CD4-positive, CD25-positive, alpha-beta regulatory T cell (primary cell): ENCODE measurements at places on chromosomes 16 and 17. TPM values are rescaled to one million over a fixed set of nuclear protein-coding genes. Genes with fewer than 3 reads are reported as not detected.

VMO1 gene
- total RNA-seq = not detected

TLCD1 gene
- 1.3 TPM for total RNA-seq

YBX2 gene
- not detected for total RNA-seq

DNA sequence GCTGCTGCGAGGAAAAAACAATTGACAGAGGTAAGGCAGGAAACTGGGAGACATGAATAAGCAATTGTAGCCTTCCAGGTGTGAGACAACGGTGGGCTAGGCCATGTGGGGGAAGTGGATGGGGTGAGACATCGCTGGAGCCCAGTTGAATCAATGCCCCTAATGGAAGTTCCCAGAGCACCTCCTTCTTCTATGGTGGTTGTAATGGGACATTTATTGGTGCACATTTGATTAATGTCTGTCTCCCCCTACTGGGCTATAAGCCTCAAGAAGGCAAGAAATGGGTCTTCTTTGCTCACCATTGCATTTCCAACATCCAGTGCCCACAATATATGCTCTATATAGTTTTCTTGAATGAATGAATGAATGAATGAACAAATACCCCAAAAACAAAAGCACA, 22.7 kb upstream of the CD300E start:
- no peaks in the 10 kb centered on the region for H3K4me1 ChIP-seq
- no peaks in the 10 kb centered on the region for H3K36me3 ChIP-seq
- peaks cover 26% of the 10 kb centered on the region for H3K27me3 ChIP-seq
- no peak overlapping the region for H3K4me3 ChIP-seq

DNA sequence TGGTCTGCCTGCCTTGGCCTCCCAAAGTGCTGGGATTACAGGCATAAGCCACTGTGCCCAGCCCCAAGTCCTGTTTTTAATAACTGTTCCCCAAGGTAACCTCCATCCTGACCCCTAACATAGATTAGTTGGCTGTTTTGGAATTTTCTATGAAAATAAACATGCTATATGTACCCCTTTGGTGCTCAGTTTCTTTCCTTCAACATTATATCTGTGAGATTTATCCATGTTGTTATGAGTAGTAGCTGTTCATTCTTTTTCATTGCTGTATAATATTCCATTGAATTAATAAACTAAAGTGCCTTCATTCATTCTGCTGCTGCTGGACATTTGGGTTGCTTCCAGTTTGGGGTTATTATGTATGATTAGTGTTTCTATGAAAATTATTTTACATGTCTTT, 26.3 kb upstream of the FMNL1 start:
- H3K27ac ChIP-seq = no peak overlapping the region
- peaks cover 5% of the 10 kb centered on the region for H3K4me1 ChIP-seq
- no peak overlapping the region for H3K4me3 ChIP-seq
- no peaks in the 10 kb centered on the region for H3K36me3 ChIP-seq
- DNase-seq = no peak

- H3K4me3 ChIP-seq = peak overlapping the region; percentile 35
- H3K27me3 ChIP-seq = peaks cover 41% of the 10 kb centered on the region
- H3K27ac ChIP-seq = no peak overlapping the region
- H3K4me1 ChIP-seq = peaks cover 22% of the 10 kb centered on the region
- peak; percentile 6 for DNase-seq
Measured at GRCh38 chr17:58756246-58757161, 850 bp downstream of the PPM1E start.

DNA sequence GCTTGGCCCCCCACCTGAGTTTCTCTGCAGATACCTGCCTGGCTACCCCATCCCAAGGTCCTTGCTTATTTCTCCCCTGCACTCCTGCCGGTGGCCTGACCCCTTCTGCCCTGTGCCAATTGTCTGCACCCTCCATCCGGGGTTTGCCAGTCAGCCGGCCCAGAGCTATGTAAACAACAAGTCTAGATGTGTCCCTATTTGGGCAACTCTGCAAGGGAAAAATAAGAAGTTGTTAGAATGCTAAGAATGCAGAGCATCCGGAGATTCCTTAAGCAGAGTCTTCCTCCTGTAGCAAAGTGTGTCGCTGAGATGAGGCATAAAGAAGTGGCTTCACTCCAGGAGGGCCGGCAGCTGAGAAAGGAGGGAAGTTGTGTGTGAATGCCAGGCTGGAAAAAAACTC, 46.6 kb downstream of the RGS9 start:
- H3K27ac ChIP-seq = no peak overlapping the region
- H3K27me3 ChIP-seq = no peaks in the 10 kb centered on the region
- peaks cover 34% of the 10 kb centered on the region for H3K4me1 ChIP-seq
- H3K4me3 ChIP-seq = no peak overlapping the region
- H3K36me3 ChIP-seq = no peaks in the 10 kb centered on the region
- DNase-seq = no peak

- H3K27me3 ChIP-seq = no peaks in the 10 kb centered on the region
- no peak overlapping the region for H3K4me3 ChIP-seq
- H3K4me1 ChIP-seq = no peaks in the 10 kb centered on the region
- no peaks in the 10 kb centered on the region for H3K36me3 ChIP-seq
- no peak overlapping the region for H3K27ac ChIP-seq
Measured at GRCh38 chr16:13098536-13098935, 197.1 kb downstream of the SHISA9 start.

GRCh38 chr17:78759203-78759968, 22.7 kb downstream of the CYTH1 start:
- peak overlapping the region; percentile 93 for H3K27ac ChIP-seq
- H3K4me1 ChIP-seq = peaks cover 96% of the 10 kb centered on the region
- no peaks in the 10 kb centered on the region for H3K36me3 ChIP-seq
- H3K4me3 ChIP-seq = peak overlapping the region; percentile 68
- H3K27me3 ChIP-seq = no peaks in the 10 kb centered on the region

- no peak overlapping the region for H3K27ac ChIP-seq
- no peak for DNase-seq
- no peaks in the 10 kb centered on the region for H3K4me1 ChIP-seq
- no peaks in the 10 kb centered on the region for H3K27me3 ChIP-seq
- no peak overlapping the region for H3K4me3 ChIP-seq
Measured at GRCh38 chr17:57762452-57763395, 17.6 kb upstream of the CCDC182 start.

- no peak overlapping the region for H3K4me3 ChIP-seq
- no peaks in the 10 kb centered on the region for H3K4me1 ChIP-seq
Measured at GRCh38 chr17:44998646-44999045, 30.5 kb upstream of the C1QL1 start.

DNA sequence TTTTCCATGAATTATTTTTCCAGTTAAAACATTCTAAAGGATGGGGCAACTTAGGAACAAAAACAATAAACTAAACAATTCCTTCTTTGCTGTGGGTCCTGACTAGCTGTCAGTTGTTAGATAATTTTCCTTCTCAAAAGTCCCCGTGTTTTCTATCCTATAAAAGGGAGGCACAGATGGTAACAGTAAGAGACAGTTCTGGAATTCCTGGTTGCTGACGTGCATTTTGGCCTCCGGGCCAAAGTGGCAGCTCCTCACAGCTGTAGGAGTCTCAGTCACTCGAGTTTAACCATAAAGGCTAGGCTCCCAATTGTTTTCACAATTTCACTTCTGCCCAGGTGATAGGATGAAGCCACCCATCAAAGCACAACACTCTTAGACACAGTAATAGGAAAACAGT, 77.0 kb upstream of the ZNF423 start:
- no peaks in the 10 kb centered on the region for H3K27me3 ChIP-seq
- H3K4me3 ChIP-seq = no peak overlapping the region
- H3K27ac ChIP-seq = no peak overlapping the region
- no peaks in the 10 kb centered on the region for H3K36me3 ChIP-seq
- H3K4me1 ChIP-seq = no peaks in the 10 kb centered on the region
- no peak for DNase-seq

- no peaks in the 10 kb centered on the region for H3K36me3 ChIP-seq
- H3K27me3 ChIP-seq = no peaks in the 10 kb centered on the region
- H3K27ac ChIP-seq = no peak overlapping the region
- H3K4me1 ChIP-seq = no peaks in the 10 kb centered on the region
Measured at GRCh38 chr17:76480632-76481031, 13.2 kb downstream of the AANAT start.

DNA sequence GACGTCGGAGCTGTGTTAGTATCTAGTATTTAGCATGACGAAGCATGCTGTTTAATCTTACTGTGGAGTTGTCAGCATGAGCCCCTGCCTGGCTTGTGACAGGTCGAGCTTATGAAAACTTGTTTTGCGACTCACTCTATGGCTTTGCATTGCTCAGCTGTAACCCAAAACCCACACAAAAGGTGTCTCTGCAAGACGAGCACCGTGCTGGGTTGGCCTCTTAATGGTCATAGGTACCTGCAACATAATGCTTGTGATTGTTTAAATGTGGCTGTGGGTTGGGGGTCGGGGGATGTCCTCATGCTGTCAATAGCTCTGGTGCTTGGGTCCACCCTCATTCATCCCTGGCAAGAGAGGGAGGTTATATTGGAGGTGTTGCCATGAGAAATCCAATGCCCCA, 5.4 kb downstream of the NTN1 start:
- no peaks in the 10 kb centered on the region for H3K36me3 ChIP-seq
- H3K4me3 ChIP-seq = no peak overlapping the region

GRCh38 chr17:66850692-66851091, 15.8 kb downstream of the CACNG5 start:
- no peak overlapping the region for H3K4me3 ChIP-seq
- no peak for DNase-seq
- H3K27ac ChIP-seq = no peak overlapping the region
- H3K27me3 ChIP-seq = no peaks in the 10 kb centered on the region

GRCh38 chr17:74176546-74177001, 26.9 kb upstream of the RPL38 start:
- peak; percentile 8 for DNase-seq
- H3K27ac ChIP-seq = no peak overlapping the region
- no peak overlapping the region for H3K4me3 ChIP-seq
- peaks cover 12% of the 10 kb centered on the region for H3K27me3 ChIP-seq

- no peaks in the 10 kb centered on the region for H3K27me3 ChIP-seq
- peaks cover 6% of the 10 kb centered on the region for H3K36me3 ChIP-seq
- no peak overlapping the region for H3K27ac ChIP-seq
- DNase-seq = no peak
Measured at GRCh38 chr16:84614073-84614459, 3.8 kb downstream of the COTL1 start.

DNA sequence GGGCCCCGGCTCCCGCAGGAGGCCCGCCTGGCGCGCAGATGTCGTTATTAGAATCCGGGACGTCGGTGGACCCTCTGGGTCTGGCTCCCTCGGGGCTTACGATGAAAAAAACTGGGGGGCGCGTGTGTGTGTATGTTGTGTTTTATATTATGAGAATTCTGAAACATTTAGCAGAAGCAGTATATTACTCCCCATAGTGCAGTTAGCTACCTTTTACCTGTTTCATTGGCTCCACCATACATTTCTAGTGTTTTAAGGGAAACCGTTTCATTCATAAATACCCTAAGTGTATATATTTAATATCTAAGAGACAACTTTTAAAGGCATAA, 486 bp upstream of the DNAJA2 start:
- peaks cover 22% of the 10 kb centered on the region for H3K36me3 ChIP-seq
- DNase-seq = no peak
- no peaks in the 10 kb centered on the region for H3K27me3 ChIP-seq
- peaks cover 63% of the 10 kb centered on the region for H3K4me1 ChIP-seq

GRCh38 chr17:42010898-42011516, 6.2 kb downstream of the DNAJC7 start:
- H3K4me1 ChIP-seq = peaks cover 30% of the 10 kb centered on the region
- H3K36me3 ChIP-seq = peaks cover 10% of the 10 kb centered on the region
- no peak for DNase-seq
- no peaks in the 10 kb centered on the region for H3K27me3 ChIP-seq

DNA sequence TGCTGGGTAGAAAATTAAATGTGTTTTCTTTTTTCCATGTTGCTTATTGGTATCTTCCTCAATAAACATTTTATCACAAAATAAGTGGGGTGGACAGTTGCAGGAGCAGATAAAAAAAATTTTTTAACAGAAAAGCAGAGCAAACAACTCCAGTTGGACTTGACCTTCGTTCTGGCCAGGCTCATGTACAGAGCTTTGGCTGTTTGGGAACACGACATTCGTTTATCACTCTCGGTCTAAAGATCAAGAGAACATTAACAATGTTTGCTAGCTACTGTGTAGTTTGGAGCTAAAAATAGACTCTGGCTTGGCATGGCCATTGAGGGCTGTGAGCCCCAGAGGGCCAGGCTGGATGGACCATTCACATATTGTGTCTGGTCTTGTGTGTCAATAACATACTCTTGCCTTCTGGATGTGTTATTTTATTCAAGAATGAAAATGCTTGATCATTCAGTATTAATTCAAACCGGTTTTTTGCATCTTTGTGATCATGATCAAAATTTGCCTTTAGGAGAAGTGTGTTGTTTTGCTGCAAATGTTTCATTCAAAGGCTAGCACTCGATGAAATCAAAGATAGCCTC, 56.6 kb downstream of the TMEM186 start:
- no peak overlapping the region for H3K4me3 ChIP-seq
- DNase-seq = no peak
- no peaks in the 10 kb centered on the region for H3K36me3 ChIP-seq
- no peaks in the 10 kb centered on the region for H3K4me1 ChIP-seq

- H3K4me3 ChIP-seq = peak overlapping the region; percentile 83
- no peaks in the 10 kb centered on the region for H3K27me3 ChIP-seq
- H3K36me3 ChIP-seq = no peaks in the 10 kb centered on the region
- DNase-seq = peak; percentile 93
- peaks cover 94% of the 10 kb centered on the region for H3K4me1 ChIP-seq
Measured at GRCh38 chr17:40322358-40323315, 13.7 kb downstream of the RARA start.

DNA sequence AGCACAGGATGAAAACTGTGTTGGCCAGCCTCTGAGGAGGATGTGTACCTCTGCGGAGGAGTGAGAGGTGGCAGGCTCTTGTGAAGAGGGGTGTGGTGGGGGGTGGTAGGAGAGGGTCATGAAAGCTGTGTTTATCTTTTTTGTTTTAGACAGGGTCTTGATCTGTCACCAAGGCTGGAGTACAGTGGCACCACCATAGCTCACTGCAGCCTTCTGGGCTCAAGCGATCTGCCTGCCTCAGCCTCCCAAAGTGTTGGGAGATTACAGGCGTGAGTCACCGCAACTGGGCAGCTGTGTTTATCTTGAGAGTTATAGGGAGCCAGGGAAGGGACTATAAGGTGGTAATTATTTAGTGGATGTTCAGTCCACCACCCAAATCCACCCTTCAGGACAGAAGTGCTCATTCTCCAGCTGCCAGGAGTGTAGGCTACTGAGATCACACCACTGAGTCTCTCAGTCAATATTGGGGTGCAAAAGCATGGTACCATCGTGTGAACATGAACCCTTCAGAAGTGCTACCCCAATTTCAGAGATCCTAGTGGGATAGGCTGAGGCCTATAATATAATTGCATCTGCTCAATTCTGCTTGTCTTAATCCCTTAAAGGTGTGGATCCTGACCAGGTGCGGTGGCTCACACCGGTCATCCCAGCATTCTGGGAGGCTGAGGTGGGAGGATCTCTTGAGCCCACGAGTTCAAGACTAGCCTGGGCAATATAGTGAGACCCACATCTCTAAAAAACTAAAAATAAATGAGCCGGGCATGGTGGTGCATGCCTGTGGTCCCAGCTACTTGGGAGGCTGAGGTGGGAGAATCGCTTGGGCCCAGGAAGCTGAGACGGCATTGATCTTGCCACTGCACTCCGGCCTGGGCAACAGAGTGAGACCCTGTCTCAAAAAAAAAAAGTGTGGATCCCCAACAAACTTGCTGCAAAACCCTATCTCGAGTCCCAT, 788 bp upstream of the EXOC3L1 start:
- H3K36me3 ChIP-seq = peaks cover 20% of the 10 kb centered on the region
- no peak for DNase-seq
- H3K4me3 ChIP-seq = no peak overlapping the region
- H3K4me1 ChIP-seq = peaks cover 29% of the 10 kb centered on the region
- no peak overlapping the region for H3K27ac ChIP-seq

- no peak overlapping the region for H3K4me3 ChIP-seq
- H3K27ac ChIP-seq = no peak overlapping the region
- no peaks in the 10 kb centered on the region for H3K27me3 ChIP-seq
Measured at GRCh38 chr16:55470533-55471371, 8.2 kb upstream of the MMP2 start.
